Hindlimb muscle (tissue), 1 donor: ENCODE measurements at places on chromosomes 5 and 9.
A peak's percentile ranks its signal among the peaks of the same experiment; 100 is the strongest.

DNA sequence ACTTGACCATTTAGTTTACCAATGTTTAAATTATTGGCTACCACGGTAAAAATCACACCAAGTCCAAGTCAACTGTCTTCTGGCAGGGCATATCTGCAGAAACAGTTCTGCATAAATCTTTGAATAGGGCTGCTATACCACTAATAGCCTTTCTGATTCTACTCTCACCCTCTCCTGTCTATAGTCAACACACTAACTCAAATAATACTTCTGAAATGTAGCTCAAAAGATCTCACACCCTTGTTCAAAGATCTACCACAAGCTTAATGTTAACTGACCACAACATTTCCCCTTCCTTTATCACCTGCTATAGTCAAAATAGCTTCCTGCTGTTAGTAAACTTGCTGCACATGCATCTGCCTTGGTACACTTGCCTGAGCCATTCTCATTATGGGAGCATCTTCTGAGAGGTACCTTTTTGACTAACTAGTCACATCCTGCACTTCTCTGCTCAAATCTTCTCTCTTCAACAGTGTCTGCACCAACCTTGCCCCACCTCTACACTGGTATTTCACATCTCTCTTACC lies 319.4 kb downstream of the CDH10 start:
- no peak for DNase-seq

GRCh38 chr5:7169240-7169878 lies 226.6 kb upstream of the ADCY2 start:
- DNase-seq = no peak

DNA sequence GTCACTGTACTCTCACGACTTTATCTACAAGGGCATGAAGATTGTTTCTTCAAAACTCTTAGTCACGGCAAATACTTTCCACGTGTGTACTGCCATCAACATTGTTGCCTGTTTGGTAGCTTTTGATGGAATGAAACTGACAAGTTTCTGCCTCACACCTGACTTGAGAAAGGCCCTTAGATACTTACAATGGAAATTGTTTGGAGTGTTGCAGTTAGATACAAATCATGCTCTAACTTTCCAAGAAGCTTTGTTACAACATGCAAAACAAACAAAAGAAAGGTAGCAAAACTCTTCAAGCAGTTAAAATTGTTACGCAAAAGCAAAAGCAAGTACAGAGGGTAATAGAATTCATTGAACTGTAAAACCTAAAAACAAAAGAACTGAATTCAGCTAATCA lies 91.1 kb upstream of the TLE4 start:
- no peak for DNase-seq

GRCh38 chr9:1100201-1100600 lies 50.0 kb downstream of the DMRT2 start:
- DNase-seq = no peak

- DNase-seq = no peak
Measured at GRCh38 chr5:95281226-95281625, 3.7 kb downstream of the MCTP1 start.

DNA sequence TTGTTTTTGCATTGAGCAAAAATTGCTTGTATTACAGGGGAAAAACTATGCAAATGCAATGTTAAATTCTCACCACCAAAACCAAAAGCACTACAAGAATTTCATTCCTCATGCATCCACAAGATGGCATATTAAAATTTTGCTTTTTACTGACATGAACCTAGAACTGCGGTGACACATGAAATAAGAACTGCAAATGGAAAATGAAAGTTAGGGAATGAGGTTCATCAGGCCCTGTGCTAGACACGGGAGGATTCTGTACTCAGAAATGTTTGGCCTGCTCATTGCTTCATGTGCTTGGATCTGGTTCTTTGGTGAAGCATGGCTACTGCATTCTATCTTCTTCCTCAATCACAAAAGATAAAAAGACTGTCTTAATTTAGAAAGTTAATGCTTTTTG lies 9.1 kb upstream of the RFK start:
- DNase-seq = peak; percentile 32

DNA sequence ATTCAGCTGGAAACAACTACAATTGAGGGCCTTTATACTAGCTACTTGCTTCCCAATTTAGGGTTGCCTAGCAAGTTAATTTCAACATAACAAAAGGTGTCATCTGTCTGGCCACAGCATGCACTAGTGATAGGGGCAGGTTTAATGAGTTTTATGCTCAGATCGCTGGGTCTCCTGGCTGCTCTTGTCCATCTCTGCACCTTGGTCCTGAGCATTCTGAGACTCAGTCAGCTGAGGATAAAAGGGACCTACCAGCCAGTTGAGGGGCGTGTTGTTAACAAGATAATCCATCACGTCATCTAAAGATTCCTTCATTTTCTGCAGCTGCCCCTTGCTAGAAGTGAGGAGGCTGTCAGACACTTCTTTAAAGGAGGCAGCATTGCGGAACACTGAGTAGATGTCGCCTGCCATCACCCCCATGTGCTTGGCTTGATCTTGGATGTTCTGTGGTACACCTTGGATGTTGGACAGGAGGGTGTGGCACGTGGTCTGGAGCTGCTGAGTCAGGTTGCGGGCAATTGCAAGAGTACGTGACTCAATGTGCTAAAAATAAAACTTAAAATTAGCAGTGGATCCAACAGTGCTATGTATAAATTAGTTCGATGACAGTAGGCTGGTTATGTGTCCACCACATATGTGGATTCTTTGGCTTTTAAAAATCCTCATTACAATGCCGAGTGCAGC lies 11.0 kb downstream of the PLIN2 start:
- DNase-seq = no peak

DNA sequence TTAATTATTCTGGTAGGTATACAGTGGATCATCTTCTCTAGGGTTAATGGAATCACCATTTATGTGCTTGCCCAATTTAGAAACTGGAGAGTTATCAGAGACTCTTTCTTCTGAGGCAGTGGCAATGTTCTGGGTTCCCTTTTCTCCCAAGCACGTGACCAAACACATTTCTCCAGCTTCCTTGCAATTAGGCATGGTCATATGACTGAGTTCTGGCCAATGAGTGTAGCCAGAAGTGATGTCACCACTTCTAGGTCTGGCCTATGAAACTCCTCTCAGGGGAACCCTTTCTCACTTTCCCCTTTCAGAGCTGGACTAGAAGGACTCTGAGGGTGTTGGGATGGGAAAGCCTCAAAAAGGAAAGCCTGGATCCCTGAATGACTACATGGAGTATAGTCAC lies 172.0 kb downstream of the NSG2 start:
- DNase-seq = no peak

- DNase-seq = no peak
Measured at GRCh38 chr5:74621492-74621891, 19.0 kb downstream of the ENC1 start.

DNA sequence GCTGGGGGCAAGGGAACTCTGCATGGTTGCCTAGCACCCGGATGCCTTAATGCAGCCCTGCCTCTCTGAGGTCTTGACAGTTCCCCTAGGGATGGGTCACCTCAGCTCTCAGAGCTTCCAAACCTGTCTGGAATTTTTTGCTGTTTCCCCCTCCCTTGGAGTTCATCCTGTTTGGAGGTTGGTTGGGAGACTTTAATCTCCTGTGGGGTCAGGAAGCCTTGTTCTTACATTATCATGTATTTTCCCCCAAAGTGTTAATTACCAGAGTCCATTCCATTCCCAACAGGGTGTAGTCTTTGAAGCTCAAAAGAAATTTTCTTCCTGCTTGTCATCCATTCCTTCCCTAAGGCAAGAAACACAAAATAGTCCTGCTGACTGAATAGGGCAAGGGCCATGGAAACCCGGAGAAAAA lies 150.3 kb upstream of the SPRY4 start:
- no peak for DNase-seq

GRCh38 chr9:27383524-27383923 lies 86.6 kb upstream of the EQTN start:
- DNase-seq = no peak

- no peak for DNase-seq
Measured at GRCh38 chr5:74162524-74162923, 478.0 kb downstream of the ENC1 start.

DNA sequence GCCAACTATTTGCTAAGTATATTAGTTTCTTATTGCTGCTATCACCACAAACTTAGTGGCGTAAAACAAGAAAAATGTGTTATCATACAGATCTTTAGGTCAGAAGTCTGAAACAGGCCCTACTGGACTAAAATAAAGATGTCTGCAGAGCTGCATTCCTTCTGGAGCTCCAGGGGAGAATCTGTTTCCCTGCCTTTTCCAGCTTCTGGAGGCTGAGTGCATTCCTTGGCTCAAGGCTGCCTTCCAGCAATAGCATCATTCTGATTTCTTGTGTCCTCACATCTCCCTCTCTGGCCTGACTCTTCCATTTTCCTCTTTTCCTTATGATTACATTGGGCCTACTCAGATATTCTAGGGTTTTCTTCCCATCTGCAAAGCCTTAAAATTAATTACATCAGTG lies 15.9 kb downstream of the MAN2A1 start:
- no peak for DNase-seq

- no peak for DNase-seq
Measured at GRCh38 chr5:127976991-127977717, 106.4 kb upstream of the SLC12A2 start.

DNA sequence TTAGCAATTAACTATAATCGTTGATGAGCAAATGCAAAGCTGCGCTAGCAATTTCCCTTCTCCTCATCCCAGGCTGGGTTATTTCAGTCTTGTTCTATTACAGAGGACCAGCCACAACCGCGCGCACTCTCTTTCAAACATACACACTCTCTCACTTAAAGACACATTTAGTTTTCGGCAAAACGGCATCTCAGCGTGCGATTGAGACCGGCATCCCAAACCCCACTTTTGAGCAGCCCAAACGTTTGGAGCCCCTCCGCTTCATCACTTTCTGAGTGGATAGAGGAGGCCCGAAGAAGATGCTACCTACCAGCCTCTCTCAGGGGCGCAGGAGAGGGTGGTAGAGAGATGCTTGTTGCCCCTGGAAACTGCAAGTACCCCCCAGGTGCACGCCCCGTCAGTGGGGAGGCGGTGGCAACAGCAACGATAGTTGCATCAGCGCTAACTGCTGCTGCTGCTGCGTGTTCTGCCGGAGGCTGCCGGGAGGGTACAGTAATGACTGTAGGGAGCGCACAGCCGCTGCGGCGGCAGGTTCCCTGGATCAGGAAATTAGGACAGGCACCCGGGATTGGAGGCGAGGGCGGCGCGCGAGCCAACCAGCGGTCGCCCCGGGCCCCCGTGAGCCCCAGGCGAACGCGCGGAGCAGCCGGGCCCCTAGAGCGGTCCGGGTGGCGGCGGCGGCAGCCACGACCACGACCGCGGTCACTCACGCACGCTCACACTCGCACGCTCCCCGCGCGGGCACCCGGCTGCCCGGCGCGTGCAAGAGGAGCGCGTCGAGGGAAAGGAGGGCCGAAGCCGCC lies 467 bp upstream of the VLDLR start:
- peak; percentile 78 for DNase-seq

DNA sequence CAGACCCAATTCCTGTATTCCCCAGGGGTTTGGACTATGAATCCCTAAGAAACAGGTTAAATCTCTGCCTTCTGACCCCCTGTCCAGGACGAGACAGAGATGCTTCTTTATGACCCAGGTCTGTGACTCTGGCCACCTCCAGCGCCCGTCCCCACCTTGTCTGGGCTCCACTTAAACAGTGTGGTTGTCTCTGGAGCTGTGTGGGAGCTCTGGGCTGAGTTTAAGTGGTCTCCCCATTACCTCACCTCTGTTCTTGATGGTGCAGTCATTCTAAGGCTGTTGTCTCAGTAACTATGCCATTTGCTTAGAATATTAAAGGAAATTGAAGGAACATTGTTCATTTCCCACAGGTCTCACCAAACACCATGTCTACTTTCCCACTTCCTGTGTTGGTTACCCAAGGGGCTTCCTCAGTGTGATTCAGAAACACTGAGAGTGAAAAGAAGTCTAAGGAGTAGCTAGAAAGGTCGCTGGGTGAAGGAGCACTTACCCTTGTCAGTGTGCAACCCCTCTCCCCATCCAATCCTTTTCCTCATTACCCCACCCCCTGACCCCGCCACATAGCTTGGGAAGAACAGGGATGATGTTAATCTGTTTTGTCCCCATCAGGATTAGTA lies 127.8 kb upstream of the CKMT2 start:
- no peak for DNase-seq
